Naive B cell (primary cell): ENCODE measurements at places on chromosomes 2 and 18.
A peak's percentile ranks its signal among the peaks of the same experiment; 100 is the strongest.

DNA sequence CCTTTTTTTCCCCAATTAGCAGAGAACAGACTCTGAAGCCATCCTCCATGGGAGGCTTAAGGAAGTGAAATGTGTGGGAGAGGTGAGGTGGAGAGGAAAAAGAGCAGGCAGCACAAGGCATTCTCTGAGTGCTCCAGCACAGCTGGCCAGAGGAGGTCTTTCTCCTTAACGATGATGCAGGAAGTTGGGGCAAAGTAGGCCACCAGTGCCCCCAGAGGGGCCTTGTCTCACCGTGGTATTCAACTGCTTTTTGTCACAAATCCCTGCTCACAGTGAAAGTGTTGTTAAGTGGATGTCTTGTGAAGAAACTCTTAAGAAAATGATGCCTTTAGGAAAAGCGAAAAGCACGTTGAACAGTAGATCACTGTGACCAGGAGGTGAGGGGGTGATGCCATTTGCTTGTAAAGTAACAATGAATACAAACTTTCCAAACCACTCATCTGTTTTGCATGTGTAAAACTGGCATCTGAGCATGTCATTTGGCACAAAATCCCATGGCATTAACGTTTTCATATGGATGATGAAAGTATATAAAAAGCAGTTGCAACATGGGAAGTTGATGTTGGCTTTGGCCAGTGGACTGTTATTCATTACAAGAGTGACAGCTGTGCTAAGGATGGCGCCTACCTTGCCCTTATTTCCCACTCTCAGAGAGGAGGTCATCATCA is 49.2 kb upstream of the CDC42EP3 start:
- no peak for DNase-seq

GRCh38 chr2:241109210-241110088 is 7.4 kb upstream of the MTERF4 start:
- no peak for DNase-seq

- peak; percentile 2 for DNase-seq
Measured at GRCh38 chr18:24989760-24990593, 362.0 kb downstream of the ZNF521 start.

DNA sequence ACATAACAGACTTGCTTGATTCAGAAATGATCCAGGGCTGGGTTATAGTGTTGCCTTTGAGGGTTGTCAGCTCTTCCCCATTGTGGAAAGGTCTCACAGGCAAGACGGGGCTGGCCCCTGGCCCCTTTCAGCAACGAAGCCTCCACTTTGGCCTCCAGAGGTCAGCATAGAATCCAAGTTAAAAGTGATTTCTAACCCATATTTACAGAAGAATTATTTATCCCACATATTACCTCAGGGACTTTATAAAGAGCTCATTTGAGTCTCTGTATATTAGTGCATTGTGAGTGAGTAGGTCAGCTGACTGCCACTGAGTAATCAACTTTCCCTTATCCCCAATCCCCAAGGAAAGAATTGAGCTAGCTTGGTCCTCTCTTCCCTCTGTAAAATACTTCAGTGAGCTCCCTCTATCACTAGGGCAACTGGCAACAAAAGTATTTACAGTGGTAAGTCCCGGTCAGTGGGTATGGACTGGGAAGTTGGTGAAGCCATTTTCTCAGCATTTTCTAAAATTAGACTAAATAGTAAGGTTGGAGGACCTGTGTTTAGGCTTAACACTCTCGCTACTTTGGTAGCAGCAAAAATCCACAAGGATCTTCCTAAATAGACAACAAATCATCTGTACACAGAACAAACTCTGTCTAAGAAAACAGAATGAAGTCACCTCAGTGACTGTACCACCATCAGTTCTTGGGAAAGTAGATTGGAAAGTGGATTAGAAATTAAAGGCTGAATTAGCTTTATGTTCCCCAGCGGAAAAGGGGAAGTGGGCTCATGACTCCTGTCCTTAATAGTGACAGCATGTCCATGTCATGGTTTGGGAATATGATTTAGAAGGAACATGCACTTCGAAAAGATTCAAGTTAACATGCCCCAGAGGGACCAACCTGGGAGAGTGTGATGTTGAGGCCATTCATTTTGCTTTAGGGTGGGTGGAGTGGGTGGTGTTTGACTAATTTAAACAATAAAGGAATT is 171.0 kb upstream of the SIX3 start:
- DNase-seq: no peak

DNA sequence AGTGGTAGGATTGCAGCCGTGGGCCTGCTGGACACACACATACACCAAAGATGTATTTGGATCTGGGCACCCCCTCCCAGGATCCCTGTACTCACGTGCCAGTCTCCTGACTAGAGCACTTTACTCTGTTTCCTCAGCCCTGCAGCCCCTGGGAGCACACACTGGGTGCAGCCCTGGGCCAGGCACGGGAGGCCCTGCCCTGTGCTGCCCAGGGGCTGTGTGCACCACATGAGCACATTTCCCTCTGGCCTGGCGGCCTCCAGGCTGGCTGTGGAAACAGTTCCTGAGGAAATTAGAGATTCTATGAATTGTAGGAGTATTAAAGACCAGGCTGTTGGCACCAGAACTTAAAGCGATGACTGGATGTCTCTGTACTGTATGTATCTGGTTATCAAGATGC is 45.4 kb downstream of the BCL2L11 start:
- DNase-seq: no peak

DNA sequence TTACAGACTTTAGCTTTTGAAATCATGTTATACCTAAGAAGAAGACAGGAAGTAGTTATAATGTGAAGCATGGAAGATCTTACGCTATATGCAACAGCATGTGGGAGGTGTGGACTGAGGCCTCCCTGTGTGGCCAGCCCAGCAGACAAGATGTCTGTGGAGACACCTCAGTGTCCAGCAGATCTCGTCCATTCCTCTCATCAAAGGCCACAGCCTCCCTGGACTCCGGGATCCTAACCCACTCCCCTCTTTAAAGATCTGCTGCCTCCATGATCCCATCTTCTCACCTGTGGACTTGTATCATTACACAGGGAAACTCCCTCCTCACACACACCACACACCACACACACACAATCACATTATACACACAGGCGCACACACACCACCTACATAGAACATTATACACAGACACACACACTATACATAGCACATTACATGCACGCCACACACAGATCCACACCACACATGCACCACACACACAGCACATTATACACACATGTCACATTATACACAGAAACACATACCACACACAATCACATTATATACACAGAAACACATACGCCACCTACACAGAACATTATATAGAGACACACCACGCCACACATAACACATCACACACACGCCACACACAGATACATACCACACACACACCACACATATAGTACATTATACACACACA is 89.5 kb downstream of the PXDN start:
- no peak for DNase-seq

- DNase-seq: no peak
Measured at GRCh38 chr2:203740871-203741281, 34.4 kb downstream of the CD28 start.

DNA sequence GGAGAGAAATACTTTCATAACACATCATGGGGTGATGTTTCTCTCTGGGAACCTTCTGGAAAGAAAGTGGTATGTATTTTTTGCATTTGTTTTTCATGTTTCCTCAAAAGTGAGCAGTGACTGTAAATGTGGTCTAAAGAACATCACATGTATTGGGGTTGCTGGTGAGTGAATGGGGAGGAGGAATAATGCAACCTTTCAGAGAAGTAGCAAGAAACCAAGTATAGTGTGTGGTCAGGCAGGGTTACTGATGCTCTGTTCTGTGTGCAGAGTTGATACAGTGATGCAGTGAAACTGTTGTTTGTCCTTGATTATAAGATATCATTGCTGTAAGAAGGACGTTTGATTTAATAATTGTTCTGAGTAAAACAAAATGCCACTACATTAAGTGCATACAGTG is 24.1 kb downstream of the ADNP2 start:
- no peak for DNase-seq

DNA sequence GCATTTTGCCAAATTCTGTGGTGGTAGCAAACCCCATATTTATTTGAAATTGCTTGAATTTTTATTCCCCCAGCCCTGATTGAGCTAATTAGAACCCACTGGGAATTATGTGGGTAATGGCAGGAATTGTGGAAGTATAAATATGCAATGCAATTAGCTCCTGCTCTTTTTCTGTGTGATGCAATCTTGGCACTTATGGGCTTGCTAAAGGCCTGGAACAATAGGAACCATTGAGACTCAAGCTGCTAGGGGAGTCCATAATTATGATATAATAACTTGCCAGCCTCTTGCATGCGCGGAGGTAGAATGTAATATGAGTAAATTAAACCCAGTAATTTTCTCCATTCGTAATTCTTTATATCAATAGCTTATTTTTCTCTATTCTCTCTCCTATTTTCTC is 267.6 kb upstream of the THSD7B start:
- no peak for DNase-seq

DNA sequence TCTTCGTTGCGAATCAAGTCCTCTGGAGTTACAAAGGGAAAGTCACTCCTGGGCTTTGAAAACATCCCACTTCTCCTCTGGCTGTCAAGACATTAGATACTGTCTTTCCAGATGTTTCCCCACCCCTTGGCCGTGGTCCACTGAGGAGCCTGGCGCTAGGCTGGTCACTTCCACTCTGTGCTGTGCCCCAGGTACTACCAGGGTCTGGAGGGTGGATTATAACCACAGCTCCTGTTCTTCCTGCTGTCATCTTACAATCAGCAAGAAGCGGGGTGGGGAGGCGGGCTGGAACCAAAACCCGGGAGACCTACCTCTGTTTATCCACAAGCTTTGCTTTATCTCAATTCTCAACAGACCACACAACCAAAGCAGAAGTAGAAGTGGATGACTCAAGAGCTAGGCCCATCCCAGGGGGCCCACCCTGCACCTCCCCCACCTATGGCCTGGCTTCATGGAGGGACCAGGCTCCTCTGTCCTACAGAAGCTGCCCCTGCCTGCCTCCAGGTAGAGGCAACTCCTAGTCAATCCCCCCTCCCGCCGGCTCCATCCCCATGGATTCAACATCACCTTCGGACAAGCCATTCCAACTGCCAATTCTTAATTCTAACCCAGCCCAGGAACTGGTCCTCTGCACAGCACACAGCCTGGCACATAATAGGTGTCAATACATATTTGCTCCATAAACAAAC is 17.8 kb downstream of the SMAD7 start:
- DNase-seq: peak; percentile 42

- DNase-seq: no peak
Measured at GRCh38 chr2:172106108-172106961, 3.6 kb upstream of the DLX2 start.

DNA sequence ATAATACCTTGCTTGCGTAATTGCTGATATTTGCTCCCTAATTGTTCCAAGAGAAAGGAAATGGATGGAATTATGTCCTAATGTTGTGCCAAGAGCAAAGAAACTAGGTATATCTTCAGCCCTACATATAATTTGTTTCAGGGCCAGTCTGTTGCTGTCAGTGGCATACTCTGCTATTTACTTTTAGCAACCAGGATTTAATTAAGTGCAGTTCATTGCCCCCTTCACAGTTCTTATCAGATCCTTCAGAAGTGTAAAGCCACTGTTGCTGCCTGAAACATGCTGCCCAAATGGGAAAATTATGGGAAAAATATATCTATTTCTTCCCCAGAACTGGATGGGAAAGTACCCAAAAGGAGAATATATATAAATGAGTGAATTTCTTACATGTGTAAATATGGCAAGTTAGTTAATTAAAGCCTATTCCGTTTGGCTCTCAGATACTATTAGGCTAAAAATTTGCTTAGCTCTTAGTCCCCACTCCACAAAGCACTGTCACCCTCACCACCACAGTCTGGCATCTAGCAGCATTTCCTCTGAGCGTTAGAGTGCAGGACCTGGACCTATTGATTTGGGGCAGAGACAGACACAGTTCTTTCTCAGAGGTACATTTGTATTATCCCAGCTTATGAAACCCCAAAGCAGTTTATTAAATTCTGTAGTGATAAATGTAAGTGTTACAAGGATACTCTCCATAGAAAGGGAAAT is 72.8 kb upstream of the DTNA start:
- DNase-seq: no peak

DNA sequence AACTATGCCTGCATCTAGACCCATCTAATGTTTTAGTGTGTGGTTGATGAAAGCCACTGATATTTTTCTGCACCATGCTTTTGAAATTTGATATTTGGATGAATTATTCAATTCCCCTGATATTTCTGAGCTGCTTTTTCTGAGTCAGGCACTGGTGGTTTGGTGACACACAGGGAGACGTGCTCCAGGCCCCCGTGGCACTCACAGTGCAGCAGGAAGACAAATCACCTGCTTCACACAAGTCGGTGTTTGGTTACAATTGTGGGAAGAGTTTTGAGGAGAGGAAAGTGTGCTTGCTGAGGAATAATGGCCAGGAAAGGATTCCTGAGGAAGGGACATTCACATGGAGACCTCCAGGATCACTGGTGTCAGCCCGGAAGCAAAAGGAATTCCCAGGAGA is 179.7 kb downstream of the ACKR3 start:
- DNase-seq: no peak

DNA sequence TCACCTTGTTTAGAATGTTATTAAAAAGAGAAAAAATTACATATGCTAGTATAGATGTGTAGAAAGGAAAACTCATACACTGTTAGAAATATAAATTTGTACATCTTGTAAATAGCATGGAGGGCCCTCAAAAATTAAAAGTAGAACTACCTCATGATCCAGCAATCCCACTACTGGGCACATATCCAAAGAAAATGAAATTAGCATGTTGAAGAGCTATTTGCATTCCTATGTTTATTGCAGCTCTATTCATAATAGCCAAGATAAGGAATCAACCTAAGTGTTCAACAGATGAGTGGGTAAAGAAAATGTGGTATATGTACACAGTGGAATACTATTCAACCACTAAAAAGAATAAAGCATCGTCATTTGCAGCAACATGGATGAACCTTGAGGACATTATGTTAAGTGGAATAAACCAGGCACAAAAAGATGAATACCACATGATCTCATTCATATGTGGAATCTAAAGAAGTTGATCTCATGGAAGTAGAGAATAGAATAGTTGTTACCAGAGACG is 251.5 kb upstream of the THUMPD2 start:
- no peak for DNase-seq

- DNase-seq: no peak
Measured at GRCh38 chr2:214264171-214264570, 146.7 kb upstream of the VWC2L start.

DNA sequence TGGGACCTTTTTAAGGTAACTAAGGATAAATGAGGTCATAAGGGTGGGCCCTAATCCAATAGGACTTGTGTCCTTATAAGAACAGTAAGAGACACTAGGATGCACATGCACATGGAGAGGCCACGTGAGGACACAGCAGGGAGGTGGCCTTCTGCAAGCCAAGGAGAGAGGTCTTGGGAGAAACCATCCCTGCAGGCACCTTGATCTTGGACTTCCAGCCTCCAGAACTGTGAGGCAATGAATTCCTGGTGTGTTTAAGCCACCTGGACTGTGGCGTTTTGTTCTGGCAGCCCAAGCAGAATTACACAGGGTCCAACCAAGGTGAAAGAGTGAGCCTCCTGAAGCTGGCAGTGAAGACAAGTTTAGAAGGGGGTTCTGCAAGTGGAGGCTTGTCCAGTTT is 89.6 kb upstream of the IL1R2 start:
- no peak for DNase-seq
